ENCODE measurements at places on chromosomes 13 and 19.

DNA sequence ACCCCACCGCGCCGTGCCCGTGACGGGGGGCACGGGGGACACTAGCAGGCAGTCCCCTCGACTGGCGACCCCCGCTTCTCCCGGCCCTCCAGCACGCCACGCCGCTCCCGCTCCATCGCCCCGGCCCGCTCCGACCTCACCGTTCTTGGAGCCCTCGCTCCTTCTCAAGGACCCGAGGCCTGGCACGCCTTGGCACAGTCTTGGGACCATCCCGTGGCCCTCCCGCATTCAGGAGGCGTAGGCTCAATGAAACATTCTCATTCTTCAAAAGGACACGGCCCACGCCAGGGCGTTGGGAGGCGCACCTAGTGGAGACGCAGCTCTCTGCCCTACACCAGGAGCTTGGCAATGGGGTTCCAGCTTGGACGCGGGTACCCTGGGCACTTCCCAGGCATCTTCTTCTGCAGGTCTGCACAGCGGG lies 473 bp upstream of the CERS1 start:
- DNase-seq = no peak

DNA sequence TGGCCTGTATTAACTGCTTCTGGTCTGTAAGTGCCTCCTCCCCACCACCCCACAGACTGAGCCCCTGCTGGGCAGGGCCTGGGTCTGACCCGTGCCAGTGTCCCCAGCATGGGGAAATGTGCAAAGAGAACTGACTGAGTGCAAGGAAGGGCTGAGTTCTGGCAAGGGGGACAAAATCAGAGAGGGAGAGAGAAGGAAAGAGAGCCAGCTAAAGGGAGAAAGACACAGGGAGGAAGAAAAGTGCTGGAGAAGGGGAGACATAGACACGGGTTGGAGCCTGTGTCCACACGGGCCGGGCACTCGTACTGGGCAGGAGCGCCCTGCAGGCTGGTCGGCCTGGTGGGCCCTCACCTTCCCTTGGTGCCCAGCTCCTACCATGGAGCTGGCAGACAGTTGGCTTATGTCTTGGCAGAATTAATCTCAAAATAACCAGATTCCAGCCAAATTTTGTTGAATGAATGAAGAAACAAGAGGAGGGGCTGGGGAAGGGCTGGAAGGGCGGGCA lies 1.2 kb downstream of the NKG7 start:
- no peak for DNase-seq

- no peak for DNase-seq
Measured at GRCh38 chr19:35247526-35248309, 1.1 kb upstream of the LSR start.

DNA sequence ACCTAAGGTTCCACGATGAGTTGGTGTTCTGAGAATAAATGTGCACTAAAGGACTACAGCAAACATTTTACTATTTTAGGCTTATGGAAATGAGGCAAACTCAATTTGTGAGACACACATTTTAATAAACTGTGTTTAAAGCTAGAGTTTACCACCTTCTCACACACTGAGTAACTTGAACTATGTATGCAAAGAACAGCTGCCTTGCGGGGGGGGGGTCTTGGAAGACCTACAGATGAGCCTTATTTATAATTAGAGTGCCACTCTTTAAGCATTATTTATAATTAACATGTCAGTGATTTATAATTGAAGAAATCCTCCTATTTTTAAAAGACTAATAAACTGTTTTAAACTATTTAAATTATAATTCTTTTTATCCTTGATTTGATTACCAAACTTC lies 300.4 kb downstream of the DLEU7 start:
- DNase-seq = no peak

DNA sequence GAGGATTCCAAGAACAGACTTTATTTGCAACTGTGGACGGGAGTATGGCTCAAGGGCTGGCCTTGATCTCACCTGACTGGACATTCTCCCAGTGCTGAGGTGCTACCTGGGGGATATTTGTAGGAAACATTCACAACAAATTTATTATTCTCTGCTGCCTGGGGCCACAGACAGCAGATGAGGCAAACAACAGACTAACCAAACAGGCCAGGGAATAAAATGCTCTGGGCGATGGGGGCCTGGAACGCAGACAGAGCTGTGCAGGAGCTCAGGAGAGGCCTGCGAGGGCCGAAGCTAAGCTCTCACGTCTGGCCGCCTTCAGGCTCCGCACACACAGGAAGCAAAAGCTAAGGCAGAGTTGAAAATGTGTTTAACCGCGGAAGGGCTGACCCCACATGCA lies 7.8 kb downstream of the PLPP2 start:
- no peak for DNase-seq

DNA sequence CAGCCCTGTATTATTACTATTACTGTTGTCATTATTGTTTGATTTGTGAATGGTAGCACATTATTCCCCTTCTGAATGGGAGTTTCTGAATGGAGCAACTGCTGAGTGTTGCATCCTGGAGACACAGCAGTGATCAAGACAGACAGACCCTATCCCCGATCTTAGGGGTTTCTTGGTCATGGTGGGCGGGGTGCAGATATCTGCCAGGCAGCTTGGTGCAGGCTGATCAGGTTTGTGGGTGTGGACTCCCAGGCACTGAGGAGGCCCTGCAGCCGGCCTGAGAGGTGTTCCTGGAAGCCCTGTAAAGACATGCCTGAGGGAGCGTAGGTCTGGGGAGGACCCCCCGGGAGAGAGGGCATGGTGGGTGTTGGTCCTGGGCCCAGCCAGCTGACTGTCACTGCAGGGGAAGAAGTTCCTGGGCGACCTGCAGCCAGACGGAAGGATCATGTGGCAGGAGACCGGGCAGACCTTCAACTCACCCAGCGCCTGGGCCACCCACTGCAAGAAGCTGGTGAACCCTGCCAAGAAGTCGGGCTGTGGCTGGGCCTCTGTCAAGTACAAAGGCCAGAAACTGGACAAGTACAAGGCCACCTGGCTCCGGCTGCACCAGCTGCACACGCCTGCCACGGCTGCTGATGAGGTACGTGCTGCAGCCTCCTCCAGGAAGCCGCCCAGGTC lies 2.1 kb downstream of the MPND start:
- DNase-seq = no peak

- no peak for DNase-seq
Measured at GRCh38 chr13:32967584-32968182, 48.5 kb upstream of the KL start.

GRCh38 chr19:12985049-12985776 lies 10.1 kb upstream of the NFIX start:
- DNase-seq = no peak

DNA sequence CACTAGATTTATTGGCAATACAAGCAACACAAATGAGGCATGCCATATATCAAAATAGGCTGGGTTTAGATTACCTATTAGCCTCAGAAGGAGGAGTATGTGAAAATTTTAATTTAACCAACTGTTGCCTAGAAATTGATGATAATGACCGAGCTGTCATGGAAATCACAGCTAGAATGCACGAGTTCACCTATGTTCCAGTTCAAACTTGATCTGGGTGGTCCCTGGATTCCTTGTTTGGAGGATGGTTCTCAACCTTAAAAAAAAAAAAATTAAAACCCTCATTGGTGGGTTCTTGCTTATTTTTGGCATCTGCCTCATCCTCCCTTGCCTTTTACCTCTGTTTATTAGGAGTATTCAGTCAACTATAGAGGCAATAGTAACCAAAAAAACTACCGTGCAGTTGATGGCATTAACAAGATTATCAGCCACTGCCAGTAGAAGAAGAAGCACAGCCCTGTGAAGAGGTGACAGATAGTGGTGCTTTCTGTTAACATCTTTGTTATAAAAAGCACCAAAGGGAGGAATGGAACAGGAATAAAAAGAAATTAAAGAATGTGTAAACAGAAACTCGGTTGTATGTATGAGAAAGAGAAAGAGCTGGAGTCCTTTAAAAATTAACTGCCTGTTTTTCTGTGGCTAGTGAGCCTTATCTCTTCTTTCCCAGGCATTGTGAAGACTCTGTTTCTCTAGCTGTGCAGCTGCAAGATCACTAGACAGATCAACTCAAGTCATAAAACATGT lies 106.4 kb downstream of the ZNF429 start:
- DNase-seq = no peak

DNA sequence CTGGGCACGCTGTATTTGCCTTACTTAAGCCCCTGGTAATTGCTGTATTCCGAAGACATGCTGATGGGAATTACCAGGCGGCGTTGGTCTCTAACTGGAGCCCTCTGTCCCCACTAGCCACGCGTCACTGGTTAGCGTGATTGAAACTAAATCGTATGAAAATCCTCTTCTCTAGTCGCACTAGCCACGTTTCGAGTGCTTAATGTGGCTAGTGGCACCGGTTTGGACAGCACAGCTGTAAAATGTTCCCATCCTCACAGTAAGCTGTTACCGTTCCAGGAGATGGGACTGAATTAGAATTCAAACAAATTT lies 676 bp downstream of the BRCA2 start:
- DNase-seq = no peak

GRCh38 chr13:28147495-28147894 lies 9.2 kb downstream of the PAN3 start:
- no peak for DNase-seq

GRCh38 chr19:33885236-33885635 lies 88.6 kb downstream of the KCTD15 start:
- DNase-seq = no peak

- DNase-seq = no peak
Measured at GRCh38 chr13:79745081-79745480, 264.1 kb downstream of the NDFIP2 start.

GRCh38 chr13:20209948-20210347 lies 17.2 kb upstream of the GJB2 start:
- no peak for DNase-seq
